ENCODE measurements at places on chromosomes 16 and 17.

GRCh38 chr17:17191346-17191792 lies 14.8 kb downstream of the PLD6 start:
- no peak for ATAC-seq

DNA sequence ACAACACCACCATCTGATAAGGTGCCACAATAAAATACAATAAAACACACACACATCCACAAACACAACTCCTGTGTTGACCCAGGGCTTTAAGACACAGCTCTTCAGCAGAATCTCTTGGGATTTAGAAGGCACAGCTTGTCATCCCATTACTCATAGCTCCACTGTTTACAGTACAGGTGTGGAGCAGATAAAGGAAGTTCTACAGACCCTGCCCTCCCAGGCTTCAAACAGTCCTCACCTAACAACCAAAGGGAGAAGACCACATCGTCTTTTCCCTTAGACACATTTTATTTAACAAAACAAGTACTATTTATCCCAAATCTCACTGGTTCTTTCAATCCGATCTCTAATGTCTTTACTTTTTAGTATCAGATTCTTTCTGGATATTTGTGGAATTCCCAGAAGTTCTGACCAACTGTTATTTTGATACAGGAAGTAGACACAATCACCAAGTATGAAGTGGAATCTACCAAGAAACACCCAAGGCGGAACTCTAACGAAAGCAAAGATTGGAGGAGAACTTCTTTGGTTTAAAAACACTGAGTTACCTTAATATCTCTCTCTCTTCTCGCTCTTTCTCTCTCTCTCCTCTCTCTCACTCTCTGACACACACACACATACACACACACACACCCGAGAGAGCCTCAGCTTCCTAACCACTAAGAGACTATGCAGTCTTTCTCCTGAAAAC lies 46.1 kb downstream of the CYTH1 start:
- peak; percentile 42 for ATAC-seq

- no peak for ATAC-seq
Measured at GRCh38 chr16:11737713-11738112, 4.9 kb downstream of the TXNDC11 start.

DNA sequence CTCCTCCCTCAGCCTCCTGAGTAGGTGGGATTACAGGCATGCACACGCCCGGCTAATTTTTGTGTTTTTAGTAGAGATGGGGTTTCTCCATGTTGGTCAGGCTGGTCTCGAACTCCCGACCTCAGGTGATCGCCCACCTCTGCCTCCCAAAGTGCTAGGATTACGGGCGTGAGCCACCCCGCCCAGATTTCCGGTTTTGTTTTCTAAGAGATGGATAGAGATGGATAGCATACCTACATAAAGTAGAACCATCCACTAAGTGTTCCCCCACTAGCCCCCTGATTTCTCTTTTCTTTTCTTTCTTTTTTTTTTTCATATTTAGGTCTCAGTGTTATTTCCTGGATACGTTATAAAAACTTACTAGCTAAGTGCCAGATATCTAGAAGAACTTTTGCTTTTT lies 2.0 kb downstream of the WSB1 start:
- no peak for ATAC-seq

DNA sequence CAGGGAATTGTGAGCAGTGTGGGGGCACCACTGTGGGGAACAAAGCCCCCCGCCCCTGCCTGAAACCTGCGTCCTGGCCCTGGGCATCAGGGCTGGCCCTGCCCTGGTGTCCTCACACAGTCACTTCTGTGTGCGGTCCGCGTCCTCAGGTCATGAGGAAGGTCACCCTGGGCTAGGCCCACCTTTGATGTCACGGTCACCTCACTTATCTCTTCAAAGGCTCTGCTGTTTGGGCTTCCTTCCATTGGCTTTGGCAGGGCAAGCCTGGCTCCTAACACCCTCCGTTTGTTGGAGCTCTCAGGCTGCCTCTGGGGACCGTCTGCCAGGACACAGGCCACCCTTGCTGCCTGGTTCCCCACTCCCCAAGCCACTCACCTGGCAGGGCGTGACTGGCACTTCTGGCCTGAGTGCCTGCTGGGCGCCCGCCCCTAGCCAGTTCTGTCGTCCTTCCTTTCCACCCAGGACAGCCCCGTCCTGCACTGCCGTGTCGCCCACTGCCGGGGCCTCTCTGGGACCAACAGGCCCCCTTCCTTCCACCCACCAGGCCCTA lies 8.8 kb downstream of the CENPX start:
- no peak for ATAC-seq

DNA sequence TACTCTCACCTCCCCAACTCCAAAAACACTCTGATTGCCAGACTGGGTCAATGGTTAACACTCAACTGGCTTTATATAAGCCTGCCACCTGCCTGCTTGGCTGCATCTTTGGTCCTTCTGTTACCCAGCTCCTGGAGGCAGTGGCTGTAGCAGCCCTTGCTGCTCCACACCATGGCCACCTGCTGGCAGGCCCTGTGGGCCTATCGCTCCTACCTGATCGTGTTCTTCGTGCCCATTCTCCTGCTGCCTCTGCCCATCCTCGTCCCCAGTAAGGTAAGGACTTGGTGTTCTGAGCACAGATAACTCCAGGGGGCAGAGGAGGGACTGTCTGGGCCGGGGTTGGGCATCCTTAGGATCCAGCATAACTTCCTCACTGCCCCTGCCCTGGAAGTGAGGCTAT lies at the start of gene SLC13A2:
SLC13A2 (plus strand) TSS at position 103 of the 400 bp plus-strand sequence; CDS start at position 172, 69 bp downstream.
- no peak for ATAC-seq

GRCh38 chr16:88385831-88386815 lies 3.4 kb downstream of the ZNF469 start:
- ATAC-seq = no peak

GRCh38 chr16:23929856-23930255 lies 94.1 kb downstream of the PRKCB start:
- ATAC-seq = no peak

- no peak for ATAC-seq
Measured at GRCh38 chr16:2443555-2443954, 14.3 kb downstream of the CCNF start.

DNA sequence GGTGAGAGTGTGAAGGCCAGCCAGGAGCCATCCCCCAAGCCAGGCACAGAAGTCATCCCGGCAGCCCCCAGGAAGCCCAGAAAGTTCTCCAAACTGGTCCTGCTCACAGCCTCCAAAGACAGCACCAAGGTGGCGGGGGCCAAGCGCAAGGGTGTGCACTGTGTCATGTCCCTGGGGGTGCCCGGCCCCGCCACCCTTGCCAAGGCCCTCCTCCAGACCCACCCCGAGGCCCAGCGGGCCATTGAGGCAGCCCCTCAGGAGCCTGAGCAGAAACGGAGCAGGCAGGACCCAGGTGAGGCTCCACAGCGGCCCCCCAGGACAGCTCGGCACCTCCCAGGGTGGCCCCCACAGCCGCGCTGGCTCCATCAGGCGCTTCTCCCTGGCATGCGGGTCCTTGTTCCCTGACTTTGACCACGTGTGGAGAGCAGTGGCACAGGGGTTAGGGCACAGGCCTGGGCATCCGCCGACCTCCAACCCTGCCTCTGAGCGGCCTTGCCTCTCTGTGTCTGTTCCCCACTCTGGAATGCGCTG lies 13.5 kb downstream of the FLYWCH2 start:
- peak; percentile 4 for ATAC-seq

DNA sequence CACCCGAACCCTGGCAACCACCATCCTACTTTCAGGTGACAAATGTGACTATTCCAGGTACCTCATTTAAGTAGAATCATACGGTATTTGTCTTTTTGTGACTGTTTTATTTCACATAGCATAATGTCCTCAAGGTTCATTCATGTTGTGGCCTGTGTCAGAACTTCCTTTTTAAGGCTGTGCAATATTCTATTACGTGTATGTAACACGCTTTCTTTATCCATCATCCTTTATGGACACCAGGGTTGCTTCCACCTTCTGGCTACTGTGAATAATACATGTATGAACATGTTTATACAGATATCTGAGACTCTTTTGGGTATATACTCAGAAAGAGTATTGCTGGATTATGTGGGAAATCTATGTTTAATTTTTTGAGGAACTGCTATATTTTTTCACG lies 28.7 kb upstream of the RSL1D1 start:
- no peak for ATAC-seq

GRCh38 chr16:88570691-88571092 lies 489 bp downstream of the ZC3H18 start:
- ATAC-seq = no peak

GRCh38 chr17:76709077-76709950 lies 1.5 kb downstream of the MXRA7 start:
- no peak for ATAC-seq
